ENCODE measurements at places on chromosomes 16 and 17. TPM values are rescaled to one million over a fixed set of nuclear protein-coding genes. Genes with fewer than 3 reads are reported as not detected.
A peak's percentile ranks its signal among the peaks of the same experiment; 100 is the strongest.

The TNFAIP1 gene
- 58.0 TPM for polyA plus RNA-seq

DNA sequence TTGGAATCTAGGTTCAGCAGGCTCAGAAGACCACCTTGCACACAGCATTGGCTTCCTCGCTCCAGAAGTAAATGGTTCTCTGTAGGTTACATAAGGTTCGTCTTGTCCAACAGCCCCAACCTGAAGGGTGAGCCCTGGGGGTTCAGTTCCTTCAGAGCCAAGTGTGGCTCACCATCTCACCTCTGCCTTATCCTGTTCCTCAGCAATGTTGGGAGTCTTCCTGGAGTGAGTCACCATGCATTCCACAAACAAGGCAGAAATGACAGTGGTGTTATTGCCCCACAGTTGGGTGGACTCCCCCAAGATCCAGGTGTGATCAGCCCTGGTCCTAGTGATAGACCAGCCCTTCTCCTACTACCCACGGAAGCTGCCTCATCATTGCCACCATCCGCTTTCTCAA lies 26.8 kb upstream of the SMPD3 start:
- DNase-seq = no peak

The TP53TG3B gene
- 0.92 TPM for polyA plus RNA-seq

GRCh38 chr17:58305626-58306025 lies 23.0 kb downstream of the TSPOAP1 start:
- DNase-seq = no peak

GRCh38 chr16:67660564-67661028 lies at the start of gene PARD6A:
TSS of gene PARD6A (plus strand) at chr16:67660960. CDS start at chr16:67661039, 79 bp downstream.
- DNase-seq = peak; percentile 99
